Non-pigmented ciliary epithelial cell (primary cell): ENCODE measurements at places on chromosomes 2 and 18.
A peak's percentile ranks its signal among the peaks of the same experiment; 100 is the strongest.

GRCh38 chr2:107556038-107556627 is 270.6 kb upstream of the RGPD4 start:
- DNase-seq, result no peak

- DNase-seq, result no peak
These were observed 12.5 kb upstream of the HNRNPLL start for GRCh38 chr2:38615237-38615636.

GRCh38 chr2:225002039-225002655 is 40.1 kb downstream of the DOCK10 start:
- no peak for DNase-seq

GRCh38 chr2:190031969-190032618 is 30.4 kb downstream of the MSTN start:
- DNase-seq, result no peak

GRCh38 chr18:70400476-70400875 is 111.6 kb downstream of the SOCS6 start:
- no peak for DNase-seq

GRCh38 chr18:33446604-33447003 is 6.1 kb upstream of the CCDC178 start:
- DNase-seq, result no peak

DNA sequence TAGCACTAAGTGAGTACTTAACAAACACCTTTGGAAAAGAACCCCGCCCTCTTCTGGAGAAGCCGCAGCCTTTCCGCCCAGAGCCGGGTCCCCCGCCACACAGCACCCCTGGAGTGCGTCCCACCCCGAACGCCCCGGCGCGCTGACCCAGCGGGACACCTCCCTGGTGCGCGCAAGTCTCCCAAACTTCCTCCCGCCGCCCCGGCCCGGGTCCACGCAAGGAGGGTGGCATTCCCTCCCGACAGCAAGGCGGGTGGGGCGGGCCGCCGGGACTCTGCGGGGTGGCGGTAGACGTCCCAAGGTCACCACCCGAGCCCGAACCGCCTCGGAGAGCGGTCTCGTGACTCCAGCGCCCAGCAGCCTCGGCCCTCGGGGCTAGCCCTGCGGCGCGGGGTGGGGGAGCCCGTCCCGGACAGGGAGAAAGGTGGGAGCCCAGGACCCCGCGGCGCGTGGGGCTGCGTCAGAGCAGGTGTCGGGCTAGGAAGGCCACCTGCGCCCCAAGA is 598 bp downstream of the CCDC93 start:
- no peak for DNase-seq

DNA sequence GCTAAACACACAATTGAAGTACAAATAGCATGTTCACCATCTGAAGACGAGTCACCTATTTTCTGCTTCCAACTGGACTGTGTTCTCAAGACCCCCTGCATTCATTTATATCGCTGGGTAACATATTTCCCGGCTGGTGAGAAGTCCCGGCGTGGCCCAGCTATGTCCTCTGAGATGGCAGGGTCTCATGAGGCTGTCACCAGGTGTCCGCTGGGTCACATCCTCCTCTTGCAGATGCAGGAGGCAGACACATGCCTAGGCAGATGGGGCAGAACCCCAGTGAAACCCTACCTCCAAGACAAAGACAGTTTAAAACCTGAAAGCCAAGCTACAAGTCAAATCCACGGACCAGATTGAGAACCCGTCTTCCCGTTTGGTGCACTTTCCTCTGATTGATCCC is 36.8 kb upstream of the UBE2F start:
- no peak for DNase-seq

GRCh38 chr2:98004613-98005012 is 8.9 kb upstream of the TMEM131 start:
- DNase-seq, result no peak

- DNase-seq, result no peak
These were observed 123.0 kb downstream of the NFATC1 start for GRCh38 chr18:79518683-79519128.

GRCh38 chr2:133123904-133124303 is 444.4 kb downstream of the NCKAP5 start:
- DNase-seq, result no peak

GRCh38 chr2:102258386-102259074 is 52.8 kb upstream of the IL1RL1 start:
- DNase-seq, result peak; percentile 94

- no peak for DNase-seq
These were observed 552.9 kb upstream of the TNP1 start for GRCh38 chr2:217412721-217413120.

GRCh38 chr2:38394041-38394440 is 17.0 kb upstream of the ATL2 start:
- no peak for DNase-seq

- no peak for DNase-seq
These were observed 175.9 kb downstream of the NRXN1 start for GRCh38 chr2:50856016-50856541.

DNA sequence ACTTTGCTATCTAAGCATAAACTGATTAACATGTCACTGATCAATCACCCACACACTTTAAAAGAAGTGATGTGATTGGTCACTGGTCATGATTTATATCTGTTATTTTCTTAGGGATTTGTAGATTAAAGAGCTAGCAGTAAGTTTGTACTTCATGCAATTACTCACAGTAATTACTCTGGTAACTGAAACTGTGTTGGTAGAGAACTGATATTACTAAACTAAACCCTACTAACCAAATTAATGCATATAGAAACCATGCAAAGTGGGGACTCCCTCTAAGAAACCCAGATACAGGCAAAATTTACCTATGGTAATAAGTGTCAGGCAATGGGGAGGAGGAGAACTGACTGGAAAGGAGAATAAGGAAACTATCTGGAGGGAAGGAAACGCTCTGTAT is 44.8 kb upstream of the C2orf15 start:
- no peak for DNase-seq

DNA sequence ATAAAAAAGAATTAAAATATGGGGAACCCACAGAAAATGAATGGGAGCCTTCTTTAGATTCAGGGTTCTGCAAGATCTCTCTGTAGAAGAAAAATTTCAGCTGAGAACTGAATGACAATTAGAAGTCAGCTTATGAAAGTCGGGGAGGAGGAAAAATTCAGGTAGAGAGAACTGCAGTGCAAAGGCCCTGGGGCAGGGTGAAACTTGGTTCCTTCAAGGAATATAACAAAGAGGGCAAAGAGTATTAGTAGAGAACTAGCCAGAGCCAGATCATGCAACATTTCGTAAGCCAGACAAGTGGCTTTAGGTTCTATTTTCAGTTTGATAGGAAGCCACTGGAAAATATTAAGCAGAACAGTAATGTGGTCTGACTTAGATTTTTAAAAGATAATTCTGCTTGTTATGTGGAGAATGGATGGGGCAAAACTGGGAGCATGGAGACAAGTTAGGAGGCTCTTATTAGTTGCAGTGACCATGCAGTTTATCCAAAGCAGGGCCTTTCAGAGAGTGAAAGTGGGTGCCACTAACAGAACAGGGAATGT is 27.9 kb downstream of the RAB27B start:
- no peak for DNase-seq

GRCh38 chr2:161068670-161069069 is 91.6 kb upstream of the TANK start:
- DNase-seq, result no peak

- no peak for DNase-seq
These were observed 6.2 kb upstream of the SATB2 start for GRCh38 chr2:199463708-199464605.

- no peak for DNase-seq
These were observed 75.7 kb upstream of the CDCA7 start for GRCh38 chr2:173278794-173279526.

DNA sequence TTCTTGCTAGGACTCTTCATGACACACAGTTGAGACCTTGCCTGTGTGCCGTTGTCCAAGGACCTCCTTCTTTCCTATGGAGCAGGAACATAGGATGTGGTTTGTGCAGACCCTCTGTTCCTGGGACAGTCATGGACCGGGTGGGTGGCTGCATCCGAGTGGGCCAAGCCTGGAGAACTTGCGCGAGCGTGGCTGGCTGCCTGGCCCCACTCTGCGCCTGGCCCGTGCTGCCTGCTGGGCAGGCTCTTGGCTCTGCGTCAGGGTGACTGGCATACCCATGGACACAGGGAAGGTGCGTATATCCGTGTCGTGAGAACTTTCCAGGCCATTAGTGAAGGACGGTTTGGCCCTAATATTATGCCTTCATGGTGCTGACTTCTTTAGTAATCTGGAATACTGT is 68.2 kb downstream of the DCDC2C start:
- DNase-seq, result no peak

DNA sequence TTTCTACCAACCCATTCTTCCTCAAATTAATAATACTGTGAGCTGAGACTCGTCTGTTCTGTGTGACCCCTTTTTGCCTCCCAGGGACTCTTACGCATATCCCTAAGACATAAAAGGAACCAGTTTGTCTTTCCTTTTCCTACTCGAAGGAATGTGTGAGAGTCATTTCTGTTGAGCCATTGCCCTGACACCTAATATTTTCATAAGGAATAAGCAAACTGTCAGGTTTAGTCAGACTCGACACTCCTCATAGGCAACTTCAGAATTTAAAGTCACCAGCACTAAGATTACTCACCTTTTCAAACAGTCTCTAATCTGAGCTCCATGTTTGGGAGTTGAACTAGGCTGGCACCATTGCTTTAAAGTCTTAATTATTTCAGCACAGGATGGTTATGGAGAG is 305.5 kb downstream of the IKZF2 start:
- DNase-seq, result peak; percentile 27

DNA sequence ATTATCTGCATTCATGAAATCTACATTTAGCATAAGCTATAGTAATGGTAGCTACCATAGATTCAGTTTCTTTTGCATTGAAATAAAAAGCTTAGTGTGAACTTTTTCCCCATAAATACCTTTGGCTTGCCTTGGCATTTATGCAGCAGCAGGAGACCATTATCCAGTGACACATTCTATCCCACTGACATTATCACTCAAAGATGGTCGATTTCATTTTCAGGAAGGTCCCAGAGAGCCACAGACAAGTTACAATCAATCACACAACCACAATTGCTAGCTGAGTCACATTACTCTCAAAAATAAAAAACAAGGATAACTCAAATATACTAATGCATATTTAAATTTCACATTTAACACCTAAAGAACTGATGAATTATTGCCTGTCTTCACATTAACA is 512.7 kb upstream of the CDH2 start:
- DNase-seq, result no peak

GRCh38 chr2:56580242-56580641 is 396.5 kb downstream of the CCDC85A start:
- peak; percentile 55 for DNase-seq

DNA sequence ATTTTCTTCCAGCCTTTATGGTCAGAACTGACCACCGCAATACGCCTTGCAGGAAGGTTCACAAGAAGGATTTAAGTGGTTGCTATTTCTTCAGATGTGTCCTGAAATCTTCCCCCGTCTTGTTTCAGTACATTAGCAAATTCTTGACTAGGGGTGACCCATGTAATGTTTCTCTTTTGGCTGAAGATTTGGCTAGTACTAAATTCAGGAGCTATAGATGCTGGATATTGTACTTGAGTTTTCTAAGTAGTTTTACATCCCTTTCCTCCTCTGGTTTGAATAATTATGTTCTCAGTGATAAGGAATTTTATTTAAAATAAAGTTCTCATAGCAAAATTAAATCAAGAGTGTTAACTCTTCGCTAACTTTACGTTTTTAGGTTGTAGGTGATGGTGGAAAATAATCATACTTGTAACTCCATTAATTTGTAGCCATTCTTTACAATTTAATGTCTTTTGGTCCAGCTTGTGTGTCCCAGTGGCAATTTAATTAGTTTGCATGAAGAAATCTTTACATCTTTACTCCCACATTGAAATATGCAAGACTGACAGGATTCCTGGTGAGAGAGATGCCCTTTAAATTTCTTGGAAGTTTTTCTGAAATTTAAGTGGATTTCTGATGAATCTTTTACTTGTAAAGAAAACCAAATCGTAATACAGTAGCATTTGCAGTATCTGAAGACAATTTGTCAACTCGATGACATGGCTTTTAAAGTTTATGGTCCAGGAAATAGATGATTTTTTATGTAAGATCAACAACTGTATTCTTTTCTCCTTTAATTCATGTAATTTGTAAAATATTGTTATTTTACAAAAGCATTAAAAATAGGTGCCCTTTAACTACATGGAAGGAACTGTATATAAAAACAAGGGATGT is 2.8 kb downstream of the PHLPP1 start:
- no peak for DNase-seq

DNA sequence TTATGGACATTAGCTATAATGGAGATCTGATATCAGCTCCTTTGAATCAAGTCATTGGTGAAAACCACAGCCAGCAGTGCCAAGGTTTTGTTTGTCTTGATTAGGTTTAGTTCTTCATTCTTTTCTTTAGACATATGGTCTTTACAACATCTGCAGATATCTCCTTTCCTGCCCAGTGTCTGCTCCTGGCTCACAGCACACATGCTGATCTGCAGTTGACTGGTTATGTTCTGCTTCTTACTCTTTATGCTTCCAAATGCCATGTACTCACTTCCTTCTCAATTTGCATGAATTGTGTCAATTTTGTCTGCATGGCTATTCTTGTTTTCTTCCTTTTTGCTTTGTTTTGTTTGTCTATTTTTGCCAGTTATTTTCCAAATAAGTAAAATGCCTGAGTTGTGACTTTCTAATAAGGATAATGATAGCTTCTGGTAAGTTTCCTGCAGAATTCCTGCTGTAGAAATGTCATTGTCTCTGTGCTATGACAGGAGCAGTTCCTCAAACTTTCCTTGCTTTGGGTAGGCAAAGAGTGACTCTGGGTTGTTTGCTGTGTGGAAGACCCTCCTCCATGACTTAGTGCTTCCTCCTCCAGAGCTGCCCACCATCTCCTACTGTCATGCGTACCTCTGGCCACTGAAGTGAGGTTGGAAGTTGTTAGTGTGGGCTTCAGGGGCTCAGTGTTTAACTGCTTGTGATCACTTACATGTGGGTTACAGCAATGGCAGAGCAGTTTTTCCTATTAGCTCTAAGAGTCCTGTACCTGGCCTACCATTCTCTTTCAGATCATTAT is 8.2 kb downstream of the ARHGAP25 start:
- DNase-seq, result no peak

- DNase-seq, result no peak
These were observed 356.2 kb downstream of the KCNJ3 start for GRCh38 chr2:155054712-155055111.

DNA sequence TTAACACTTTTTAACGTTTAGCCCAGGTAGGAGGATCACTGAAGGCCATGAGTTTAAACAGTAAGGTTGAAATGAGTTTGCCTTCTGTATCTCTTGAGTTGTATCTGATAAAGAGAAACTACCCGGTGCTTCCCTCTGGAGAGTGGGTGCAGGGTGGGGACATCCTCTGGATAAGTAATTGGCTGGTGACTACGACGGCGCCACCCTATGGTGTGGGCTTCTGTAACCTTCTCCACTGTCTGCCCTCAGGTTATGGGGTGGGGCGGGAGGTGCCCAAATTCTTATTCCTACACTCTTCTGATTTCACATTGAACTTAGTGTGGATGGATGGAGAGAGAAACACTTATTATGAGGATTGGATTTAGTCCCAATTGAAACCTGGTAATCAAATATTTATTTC is 68.8 kb downstream of the LDLRAD4 start:
- DNase-seq, result no peak
